Choroid plexus epithelial cell (primary cell): ENCODE measurements at places on chromosomes 1 and 21.
A peak's percentile ranks its signal among the peaks of the same experiment; 100 is the strongest.

DNA sequence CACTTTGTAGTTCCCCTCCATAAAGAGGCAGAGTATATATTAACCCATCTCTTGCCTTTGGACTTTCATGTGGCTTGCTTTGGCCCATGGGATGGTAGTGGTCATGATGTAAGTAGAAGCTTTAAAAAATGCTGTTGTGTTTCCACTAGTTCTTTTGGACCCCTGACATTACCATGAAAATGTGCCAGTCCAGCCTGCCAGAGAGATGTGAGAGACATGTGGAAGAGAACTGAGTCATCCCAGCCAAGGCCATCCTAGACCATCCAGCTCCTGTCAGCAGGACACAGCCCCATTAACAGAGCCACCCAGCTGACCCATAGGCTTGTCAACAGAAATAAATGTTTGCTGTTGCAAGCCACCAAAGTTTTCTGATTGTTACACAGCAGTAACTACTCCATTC is 3.9 kb upstream of the CD101 start:
- no peak for DNase-seq

DNA sequence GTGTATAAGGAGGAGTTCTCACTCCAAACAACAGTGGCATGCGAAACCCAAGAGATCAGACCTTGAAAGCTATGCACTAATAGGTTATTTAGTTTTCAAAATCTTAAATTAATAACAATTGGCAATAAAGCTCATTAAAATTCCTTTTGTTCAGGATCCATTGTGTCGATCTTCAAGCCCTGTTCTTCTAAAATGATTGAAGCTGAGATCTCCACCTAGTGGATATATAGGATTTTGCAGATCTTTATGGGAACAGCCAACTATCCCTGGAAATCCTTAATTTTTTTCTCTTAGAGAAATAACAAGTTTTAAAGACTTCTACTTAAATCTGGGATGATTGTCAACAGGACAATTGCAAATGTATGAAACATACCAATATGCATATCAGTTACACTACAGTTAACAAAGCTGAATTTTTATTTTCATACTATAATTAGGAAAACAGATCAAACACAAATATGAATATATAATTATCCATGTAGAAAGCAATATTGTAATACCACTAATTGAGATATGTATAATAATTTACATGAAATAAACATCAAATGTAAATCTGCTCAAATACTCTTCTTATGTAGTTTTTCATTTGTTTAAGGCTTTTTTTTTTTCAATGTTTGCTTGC is 43.3 kb downstream of the LRRC53 start:
- DNase-seq = peak; percentile 60

GRCh38 chr21:41677671-41678015 is 89.2 kb downstream of the RIPK4 start:
- DNase-seq = no peak

DNA sequence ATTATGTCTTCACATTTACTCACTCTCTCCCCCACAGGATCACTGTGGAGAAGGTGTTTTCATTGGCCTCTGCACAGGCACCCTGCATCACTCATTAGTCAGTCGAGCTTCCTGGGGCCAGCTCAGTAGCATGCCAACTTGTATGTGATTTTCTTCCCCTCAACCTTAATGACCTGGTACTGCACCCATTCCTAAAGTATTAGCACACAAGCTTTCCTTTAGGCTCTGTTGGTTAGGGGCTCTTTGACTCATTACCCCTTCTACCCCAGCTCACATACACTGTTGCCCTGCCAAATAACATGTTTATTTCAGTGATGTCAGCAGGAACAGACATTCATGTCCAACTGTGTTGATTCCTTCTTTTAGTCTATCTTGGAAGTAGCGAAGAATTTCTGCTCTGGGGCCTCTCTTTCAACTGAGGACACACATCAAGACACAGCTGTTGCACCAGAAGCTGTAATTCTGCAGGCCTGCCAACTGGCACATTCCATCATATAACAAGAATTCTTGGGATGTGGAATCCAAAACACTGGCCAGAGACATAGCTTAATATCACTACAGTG is 603.5 kb upstream of the ADAMTS5 start:
- DNase-seq = peak; percentile 96
